ENCODE measurements at places on chromosomes 2 and 18.

- no peak for DNase-seq
Observed at GRCh38 chr2:74525717-74526648, at the start of gene DQX1. DQX1 (minus strand) TSS chr2:74526231; CDS start chr2:74525729, 502 bp downstream.

DNA sequence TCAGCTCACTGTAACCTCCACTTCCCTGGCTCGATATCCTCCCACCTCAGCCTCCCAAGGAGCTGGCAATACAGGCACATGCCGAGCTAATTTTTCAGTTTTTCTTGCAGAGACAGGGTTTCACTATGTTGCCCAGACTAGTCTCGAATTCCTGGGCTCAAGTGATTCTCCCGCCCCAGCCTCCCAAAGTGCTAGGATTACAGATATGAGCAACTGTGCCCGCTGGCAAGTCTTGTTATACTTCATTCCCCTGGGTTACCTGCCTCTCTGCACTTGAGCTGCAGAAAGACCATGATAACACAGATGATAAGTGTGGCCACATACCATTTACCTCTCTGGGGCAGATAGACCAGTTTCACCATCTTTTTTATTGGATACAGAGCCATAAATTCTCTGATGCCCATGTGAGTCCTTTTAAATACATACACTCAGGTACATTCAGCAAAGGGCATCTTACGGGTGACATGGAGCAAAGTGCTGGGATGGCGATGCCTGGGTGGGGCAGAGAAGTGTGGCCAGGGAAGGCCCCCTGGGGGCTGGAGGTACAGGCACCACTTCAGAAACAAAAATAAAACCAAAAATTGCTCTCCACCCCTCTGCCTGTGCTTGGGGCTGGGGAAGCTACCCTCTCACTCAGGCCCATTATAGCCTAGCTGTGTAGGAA is 20.4 kb downstream of the CCT7 start:
- no peak for DNase-seq

- no peak for DNase-seq
Observed at GRCh38 chr2:225841314-225841713, 441.8 kb downstream of the NYAP2 start.

DNA sequence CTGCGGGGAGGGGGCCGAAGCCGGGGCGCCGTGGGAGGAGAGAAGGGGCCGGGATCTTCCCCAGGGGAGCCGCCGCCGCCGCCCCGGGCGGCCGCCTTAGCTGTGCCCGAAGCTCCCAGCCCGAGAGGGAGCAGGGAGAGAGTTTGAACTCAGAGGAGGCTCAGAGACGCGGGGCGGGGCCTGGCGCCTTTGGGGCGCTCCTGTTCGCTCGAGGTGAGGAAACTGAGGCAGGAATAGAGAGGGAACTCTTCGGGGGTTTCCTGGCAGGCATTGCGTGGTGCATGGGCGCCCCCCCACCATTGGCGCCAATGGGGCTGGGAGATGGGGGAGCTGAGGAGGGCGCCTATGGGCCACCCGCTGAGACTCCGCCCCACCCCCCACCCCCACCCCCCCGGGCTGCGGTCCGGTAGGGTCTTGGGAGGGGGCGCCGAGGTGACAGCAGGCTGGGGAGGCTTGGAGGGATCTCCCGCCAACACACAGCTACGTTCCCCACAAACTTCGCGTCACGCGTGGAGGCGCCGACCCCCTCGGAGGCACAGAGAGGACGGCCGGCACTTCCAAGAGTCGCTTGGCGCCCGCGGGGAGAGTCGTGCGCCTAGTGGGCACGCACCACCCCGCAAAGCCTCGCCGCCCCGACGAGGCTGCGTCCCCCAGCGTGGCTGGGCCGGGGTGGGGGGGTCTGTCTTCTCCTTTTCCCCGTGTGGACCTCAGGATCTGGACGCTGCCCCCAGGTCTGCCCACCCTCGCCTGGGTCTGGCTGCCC is 680 bp downstream of the CTDSP1 start:
- no peak for DNase-seq

- no peak for DNase-seq
Observed at GRCh38 chr18:7177116-7177744, 53.7 kb upstream of the LRRC30 start.

GRCh38 chr2:107430006-107430405 is 396.7 kb upstream of the RGPD4 start:
- no peak for DNase-seq

- DNase-seq = no peak
Observed at GRCh38 chr2:174052584-174052976, 87.4 kb upstream of the SP3 start.

DNA sequence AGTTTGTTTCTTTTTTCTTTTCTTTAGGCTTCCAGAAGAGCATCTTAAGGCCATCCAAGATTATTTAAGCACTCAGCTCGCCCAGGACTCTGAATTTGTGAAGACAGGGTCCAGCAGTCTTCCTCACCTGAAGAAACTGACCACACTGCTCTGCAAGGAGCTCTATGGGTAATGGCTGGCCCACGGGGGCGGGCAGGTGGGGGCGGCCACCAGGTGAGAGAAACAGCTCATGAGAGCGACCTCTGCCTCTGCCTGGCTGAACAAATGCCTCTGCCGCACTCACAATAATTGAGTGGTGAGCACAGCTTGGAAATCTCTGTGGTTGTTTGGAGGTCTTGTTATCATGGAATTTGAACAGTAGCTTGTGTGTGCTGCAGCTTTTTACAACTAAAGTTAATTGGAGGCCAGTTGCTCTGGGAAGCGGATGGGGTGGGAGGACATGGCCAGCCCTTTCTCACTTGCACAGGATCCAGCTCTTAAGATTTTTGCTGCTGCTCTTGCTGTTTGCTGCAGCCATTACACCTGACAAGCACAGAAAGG is 70.4 kb downstream of the INPP5D start:
- DNase-seq = no peak
